ENCODE measurements at places on chromosomes 3 and 15.

- no peak for DNase-seq
Observed at GRCh38 chr15:45869034-45869668, 234.3 kb downstream of the SQOR start.

DNA sequence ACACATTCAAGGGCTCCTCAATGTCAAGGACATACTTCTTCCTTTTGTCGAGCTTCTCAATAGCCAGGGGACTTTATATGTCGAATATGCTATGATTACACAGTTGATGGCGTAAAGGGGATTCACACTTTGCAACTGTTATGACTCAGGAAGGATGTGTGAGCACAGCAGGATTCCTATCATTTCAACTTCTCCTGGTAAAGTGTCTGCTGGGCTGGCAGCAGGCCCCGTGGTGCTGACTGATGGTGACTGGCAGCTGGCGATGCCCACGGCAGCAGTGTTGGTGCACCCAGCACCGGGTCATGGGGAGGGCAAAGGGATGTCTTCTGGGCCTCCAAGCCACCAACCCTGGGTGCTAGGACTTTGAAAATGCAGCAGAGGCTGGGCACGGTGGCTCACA, 44.8 kb upstream of the GNB5 start:
- DNase-seq = no peak

GRCh38 chr3:4562595-4562994, 69.4 kb downstream of the ITPR1 start:
- DNase-seq = no peak

DNA sequence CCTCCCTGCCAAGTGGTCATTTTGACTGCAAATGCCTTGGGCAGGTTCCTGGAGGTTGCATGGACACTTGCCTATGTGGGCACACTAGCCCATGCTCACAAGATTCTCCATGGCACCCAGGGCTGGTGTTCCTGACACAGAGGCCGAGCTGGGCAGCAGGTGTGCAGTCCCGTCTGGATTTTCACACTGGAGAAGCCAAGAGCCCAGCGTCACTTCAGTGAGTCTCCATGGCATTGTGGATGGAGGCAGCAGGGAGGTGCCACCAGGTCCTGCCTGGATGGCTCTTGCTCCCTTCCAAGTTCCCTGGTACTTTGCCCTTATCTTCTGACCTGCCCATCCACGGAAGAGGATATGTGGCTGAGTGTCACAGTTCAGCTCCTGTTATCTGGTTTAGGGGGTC, 63.7 kb upstream of the PLCL2 start:
- no peak for DNase-seq

DNA sequence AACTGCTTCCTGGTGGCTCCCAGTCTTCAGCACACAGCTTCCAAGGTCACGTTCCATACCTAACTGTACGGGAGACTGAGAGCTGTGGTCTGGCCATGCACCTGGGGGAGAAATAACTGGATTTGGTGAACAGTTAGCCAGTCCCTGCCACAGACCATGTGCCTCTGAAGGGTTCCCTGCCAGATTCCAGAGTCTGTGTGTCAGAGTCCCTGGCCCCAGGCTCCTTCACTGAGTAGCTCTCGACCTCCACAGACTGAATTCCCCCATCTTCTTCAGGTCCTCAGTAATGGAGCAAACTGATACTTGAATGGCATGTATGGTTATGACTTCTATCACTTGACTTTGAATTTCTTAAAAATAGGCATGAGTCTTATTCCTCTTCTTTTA, 17.5 kb downstream of the MKRN2OS start:
- no peak for DNase-seq

DNA sequence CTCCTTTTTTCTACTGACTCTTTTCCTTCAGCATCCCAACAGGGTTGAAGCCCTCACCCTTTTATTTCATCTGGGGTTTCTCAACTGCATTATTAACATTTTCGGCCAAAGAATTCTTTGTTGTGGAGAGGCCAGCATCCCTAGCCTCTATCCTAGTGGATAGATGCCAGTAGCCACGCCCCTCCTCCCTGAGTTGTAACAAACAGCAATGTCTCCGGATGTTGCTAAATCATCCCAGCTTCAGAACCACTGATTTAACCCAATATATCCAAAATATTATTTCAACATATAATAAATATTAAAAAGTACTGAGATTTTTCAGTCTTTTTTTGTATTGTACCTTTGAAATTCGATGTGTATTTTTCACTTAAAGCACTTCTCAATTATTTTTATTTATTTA, 2.0 kb upstream of the RNF111 start:
- DNase-seq = no peak

DNA sequence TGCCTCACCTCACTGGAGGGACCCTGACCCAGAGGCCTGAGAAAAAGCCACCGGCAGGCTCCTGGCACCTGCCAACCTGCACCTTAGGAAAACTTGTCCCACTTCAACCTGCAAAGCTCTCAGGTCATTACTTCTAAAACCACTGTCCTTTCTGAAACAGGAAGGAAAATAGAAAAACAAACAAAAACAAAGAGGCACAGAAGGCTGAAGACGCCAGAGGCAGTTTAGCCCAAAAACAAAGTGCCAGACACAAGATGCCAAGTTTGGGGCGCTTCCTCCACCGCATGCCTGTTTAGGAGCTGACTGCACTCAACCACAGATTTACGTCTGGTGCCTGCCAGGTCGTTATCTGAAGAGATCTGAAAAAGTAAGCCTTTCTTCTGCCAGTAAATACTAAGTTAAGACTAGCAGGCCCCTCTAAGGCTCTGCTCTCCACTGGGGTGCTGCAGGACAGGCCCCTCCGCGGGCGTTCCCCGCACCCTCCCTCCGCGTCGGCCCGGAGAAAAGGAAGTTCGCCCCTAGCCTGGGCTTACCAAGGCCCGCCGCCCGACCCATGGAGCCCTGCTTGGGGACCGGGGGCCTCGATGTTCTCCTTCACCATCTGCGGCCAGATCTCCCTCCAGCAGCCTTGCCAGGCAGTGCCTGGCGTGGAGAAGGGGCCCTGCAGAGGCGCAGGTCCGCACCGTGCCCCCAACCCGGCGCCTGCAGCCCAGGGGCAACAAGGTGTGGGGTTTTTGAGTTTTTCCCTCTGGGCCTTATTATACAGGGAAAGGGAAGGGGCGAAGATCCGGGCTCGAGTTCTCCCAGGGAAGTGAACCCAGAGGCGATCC, 1.3 kb downstream of the GOLGA8A start:
- no peak for DNase-seq

DNA sequence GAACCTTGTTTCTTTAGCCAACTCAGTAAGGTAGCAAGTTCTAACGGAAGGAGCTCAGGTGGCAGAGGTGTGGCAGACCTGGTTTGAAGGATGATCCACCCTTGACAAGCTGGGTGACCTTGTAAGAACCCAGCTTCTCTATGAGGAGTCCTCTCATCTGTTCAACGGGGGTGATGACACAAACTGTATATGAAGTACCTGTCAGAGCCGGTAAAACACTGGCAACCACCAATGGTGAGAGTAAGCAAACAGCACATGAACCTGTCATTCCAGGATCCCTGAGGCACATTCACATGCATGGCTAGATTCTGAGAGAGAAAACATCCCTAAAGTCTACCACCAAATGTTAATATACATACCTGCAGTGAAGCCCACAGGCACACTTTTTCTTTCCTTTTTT, 2.4 kb downstream of the SCAP start:
- DNase-seq = no peak

DNA sequence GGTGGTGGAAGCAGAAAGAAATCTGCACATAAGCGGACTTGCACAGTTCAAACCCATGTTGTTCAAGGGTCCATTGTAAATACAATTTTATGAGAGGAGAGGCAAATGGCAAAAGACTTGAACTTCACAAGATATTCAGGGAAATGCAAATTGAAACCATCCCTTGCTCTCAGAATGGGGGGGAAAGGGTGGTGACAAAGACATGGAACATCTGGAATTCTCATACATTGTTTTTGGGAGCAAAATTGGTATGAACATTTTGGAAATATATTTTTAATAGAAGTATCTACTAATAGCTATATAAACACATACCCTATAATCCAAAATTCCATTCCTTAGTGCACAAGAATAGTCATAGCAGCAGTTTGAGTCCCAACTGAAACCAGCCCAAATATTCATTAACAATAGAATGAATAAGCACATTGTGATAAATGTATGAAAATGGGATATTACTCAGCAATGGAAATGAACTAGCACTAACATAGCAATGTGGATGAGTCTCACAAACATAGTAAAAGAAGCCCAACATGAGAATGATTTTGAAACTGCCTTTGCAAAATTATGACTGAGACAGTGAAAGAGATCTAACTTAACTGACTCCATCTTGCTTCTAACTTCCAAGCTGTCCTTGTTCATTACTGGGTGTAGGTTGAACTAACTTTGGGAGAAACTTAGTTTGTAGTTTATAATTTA, 77.2 kb downstream of the CD200R1L start:
- DNase-seq = no peak

DNA sequence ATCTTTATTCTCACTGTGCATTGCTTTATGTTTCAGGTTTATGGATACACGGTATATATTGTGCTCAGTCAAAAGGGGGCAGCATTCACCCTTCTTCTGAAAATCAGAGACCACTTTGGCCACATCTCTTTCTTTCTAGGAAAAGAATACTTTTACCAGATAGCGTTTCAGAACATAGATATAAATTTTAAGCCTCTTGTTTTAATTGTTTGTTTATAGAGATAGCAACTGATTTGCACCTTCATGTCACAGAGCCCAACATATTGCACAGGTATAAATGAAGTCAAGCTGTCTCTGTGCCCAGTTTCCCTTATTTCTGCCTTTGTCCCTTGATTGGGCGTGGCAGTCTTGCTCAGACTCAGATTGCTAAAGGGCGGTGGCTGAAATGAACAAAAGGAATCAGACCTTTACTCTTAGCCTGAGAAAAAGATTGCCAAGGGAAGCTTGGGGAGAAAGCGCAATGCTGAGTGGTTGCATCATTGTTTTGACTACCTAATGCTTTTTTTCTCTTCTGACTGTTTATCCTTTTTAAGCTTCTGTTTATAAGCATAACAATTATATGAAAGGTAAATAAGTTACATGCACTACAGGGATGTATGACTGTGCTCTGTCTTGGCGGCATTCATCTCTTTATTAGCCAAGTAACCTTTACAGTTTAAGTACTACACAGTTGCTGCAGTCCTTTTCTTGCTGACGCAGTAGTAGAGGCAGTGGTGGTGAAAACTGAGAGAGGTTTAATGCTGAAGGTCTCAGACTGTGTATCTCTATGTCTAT, 70.8 kb upstream of the ZBTB20 start:
- peak; percentile 50 for DNase-seq

GRCh38 chr3:30737743-30738499, 131.5 kb downstream of the TGFBR2 start:
- no peak for DNase-seq

- no peak for DNase-seq
Observed at GRCh38 chr3:33052671-33053070, 44.3 kb downstream of the GLB1 start.

GRCh38 chr3:196837819-196838420, 29.8 kb upstream of the SENP5 start:
- DNase-seq = no peak

DNA sequence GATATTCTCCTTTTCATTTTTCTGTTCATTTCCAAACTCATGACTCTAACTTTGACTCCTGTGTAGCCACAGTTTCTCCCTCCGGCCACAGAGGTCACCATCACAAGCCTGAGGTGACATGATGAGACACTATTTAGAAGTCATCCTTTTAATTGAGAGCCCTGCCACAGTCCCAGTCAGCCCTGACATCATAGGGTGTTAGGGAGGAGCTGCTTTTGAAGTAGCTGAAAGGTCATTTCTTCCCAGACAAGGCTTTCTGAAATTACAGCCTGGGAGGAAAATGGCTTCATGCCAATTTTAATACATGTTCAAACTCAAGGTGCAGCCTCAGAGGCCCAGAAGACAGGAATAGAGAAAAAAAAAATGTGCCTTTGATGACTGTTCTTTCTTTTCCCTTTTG, 532.8 kb upstream of the TGFBR2 start:
- DNase-seq = no peak

GRCh38 chr3:4983739-4984510, 4.7 kb downstream of the BHLHE40 start:
- DNase-seq = no peak

DNA sequence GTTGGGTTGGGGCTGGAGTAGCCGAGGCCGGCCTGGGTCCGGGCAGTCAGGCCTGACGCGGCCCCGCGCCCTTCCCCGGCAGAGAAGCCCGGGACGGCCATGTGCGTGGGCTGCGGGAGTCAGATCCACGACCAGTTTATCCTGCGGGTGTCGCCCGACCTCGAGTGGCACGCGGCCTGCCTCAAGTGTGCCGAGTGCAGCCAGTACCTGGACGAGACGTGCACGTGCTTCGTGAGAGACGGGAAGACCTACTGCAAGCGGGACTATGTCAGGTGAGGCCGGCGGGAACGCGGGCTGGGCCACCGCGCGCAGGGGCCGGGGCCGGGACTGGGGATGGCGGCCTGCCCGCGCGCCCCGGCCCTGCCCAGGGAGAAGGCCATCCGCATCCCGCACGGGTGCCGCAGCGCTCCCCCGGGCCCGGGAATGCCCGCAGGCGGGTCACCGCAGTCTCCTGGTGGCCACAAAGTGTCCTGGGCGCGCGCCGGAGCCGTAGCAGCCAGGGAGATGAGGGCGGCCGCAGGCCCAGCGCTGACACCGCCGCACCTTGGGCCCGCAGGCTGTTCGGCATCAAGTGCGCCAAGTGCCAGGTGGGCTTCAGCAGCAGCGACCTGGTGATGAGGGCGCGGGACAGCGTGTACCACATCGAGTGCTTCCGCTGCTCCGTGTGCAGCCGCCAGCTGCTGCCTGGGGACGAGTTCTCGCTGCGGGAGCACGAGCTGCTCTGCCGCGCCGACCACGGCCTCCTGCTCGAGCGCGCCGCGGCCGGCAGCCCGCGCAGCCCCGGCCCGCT, 1.3 kb downstream of the ISL2 start:
- DNase-seq = no peak

DNA sequence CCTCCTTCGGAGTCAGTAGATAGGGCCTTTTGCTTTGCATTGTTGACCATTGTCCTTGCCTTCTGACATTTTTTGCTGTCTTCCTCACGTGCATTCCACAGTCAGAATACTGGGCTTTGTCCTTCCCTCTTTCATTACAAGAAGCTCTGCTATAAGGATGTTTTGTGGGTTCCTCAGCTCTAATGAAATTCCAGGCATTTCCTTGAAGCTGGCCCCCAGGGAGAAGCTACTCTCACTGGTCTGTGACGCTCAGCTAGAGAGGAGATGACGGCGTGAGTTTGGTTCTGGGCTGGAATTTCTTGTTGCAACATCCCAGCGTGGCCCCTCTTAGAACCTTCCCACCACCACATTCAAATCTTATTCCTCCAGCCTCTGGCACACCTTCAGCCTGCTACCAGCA, 210.2 kb downstream of the TJP1 start:
- DNase-seq = no peak

DNA sequence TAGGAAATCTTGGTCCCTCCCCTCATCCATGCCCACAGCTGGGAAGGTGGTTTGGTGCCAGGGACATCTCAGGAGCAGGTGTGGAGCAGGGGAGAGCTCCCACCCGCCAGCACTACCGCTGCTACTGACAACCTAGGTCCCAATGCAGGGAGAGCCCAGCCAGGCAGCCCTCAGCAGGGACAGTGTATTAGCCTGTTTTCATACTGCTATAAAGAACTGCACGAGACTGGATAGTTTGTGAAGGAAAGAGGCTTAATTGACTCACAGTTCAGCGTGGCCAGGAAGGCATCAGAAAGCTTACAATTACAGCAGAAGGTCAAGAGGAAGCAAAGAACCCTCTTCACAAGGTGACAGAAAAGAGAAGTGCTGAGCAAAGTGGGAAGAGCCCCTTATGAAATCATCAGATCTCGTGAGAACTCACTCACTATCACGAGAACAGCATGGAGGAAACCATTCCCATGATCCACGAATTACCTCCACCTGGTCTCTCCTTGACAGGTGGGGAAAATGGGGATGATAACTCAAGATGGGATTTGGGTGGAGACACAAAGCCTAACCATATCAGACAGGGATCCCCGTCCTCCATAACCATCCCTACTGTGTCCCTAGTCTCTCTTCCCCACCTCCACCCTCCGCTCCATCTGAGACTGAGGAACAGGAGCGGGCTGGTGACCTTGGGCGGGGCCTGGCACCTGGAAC, 218.6 kb downstream of the TBC1D2B start:
- no peak for DNase-seq

Data from forelimb muscle (tissue), 1 donor.